ENCODE measurements at places on chromosomes 1 and 21.

- DNase-seq = peak; percentile 30
Observed at GRCh38 chr1:115665319-115666096, 23.7 kb downstream of the VANGL1 start.

DNA sequence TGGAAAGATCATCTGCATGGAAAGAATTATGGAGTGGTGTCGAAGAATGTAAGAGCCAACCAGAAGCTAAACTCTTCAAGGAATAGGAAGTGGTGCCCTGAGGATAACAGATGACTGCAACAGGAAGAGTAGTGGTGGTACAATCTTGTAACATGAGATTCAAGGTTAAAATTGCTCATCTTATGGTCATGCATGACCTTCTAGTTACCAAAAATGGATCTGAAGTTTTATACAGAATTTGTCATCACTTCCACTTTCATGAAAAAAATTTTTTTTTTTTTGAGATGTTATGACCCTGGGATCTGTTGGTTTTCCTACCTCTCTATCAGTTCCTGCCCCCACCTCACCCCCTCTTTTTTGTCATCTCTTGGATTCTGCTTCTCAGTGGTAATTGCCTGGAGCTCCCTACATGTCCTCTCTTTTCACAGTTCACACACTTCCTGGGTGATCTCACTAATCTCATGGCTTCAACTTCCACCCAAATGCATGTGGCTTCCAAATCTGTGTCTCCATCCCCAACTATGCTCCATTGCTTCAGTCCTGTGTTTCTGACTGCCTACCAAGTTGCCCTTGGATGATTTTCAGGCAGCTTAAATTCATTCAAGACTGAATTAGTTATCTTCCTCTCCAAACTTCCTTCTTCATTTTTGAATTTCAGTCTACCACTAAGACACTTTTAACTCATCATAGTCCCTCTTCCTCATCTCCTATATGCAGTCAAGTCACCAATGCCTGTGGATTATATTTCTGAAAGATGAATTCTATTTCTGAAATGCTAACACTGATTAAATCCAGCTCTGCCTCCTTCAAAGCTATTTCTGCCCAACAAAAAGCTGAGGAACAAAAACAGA, 48.4 kb downstream of the SLAMF6 start:
- no peak for DNase-seq

- DNase-seq = no peak
Observed at GRCh38 chr21:38979271-38980121, 173.8 kb downstream of the ETS2 start.

GRCh38 chr1:163265547-163265946, 56.2 kb upstream of the NUF2 start:
- DNase-seq = no peak

- no peak for DNase-seq
Observed at GRCh38 chr1:223429313-223429731, 36.1 kb downstream of the CCDC185 start.

- DNase-seq = no peak
Observed at GRCh38 chr1:68210027-68210426, 22.3 kb downstream of the WLS start.

- DNase-seq = no peak
Observed at GRCh38 chr1:29303201-29304024, 67.1 kb downstream of the PTPRU start.

- DNase-seq = no peak
Observed at GRCh38 chr1:161342821-161343220, 24.9 kb downstream of the CFAP126 start.

GRCh38 chr1:170240409-170240808, 94.7 kb downstream of the NTMT2 start:
- DNase-seq = no peak

DNA sequence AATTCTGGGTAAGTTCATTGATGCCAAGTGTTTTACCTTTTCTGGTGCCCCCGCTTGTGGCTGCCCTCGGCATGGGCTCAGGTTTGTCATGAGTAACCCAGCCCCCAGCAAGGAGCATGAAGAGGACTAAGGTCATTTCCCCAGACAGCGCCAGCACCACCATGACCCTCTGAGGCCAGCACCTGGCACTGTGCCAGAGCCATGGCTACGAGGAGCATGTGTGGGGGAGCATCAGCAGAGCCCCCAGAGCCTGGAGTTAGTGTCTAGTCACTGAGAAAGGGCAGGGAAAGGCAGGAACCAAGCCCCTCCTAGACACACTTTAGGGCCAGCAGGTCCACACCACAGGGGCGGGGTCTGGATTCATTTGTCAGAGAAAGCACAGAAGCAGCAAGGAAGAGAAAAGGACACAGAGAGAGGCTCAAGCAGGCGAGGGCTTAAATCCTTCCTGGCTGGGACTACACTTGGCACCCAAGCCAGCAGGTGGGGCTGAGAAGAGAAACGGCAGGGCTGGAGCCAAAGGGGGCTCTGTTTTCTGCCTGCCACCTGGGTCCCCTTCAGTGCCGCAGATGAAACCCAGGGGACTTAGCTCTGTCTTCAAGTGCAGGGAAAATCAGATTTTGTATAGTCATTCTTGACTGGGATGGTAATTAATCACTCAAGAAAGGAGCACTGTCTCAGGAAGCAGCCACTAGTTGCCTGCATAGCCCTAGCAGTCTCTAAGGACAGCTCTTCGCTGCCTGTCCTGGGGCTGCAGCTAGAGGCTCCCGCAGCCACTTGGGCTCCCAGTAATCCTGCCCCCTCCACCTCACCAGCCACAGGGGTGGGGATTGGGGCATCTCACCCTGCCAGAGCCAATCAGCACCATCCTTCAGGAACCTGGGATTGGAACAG, 79.6 kb upstream of the ZC3H12A start:
- DNase-seq = no peak

- no peak for DNase-seq
Observed at GRCh38 chr1:168372307-168372706, 91.6 kb downstream of the TBX19 start.

GRCh38 chr1:202802998-202803932, 5.0 kb downstream of the KDM5B start:
- DNase-seq = no peak

- no peak for DNase-seq
Observed at GRCh38 chr1:237227476-237227875, 185.5 kb downstream of the RYR2 start.

DNA sequence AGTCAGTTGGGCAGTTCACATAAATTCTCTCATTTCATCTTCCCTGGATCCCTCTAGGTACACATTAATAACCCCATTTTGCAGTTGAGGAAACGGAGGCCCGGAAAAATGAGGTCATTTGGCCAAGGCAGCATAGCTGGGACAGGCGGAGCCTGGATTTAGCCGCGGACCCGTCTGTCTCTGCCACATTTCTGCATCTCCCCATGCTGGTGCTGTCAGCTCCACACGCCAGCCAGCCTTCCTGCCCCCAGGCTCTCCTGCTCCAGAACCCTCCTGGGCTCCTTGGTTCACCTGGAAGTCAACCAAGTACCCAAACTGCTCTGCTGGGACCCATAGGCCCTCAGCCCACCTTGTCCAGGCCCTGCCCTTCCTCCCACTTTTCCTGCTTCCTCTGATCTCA, 7.6 kb downstream of the FOXO6 start:
- DNase-seq = no peak

GRCh38 chr1:53639251-53639763, 99.7 kb downstream of the GLIS1 start:
- no peak for DNase-seq

- no peak for DNase-seq
Observed at GRCh38 chr1:1373051-1373814, 1.8 kb downstream of the AURKAIP1 start.

DNA sequence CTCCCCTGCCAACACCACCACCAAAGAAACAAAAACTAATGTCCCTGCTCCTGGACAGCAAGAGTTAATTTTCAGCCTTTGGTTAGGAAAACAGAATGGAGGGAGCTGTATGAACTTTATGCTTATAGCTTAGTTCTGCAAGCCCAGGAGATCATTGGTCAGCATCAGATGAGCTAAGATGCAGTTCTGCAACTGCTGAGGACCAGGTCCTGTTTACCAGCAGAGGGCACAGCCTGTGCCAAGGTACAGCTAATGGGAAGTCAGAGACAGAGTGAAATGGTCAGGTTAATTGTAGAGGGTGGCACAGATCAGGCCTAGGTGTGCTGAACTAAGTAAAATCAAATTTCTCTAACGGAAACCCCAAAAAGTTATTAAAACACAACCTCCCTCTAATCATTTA, 161.3 kb downstream of the ROR1 start:
- DNase-seq = peak; percentile 27

DNA sequence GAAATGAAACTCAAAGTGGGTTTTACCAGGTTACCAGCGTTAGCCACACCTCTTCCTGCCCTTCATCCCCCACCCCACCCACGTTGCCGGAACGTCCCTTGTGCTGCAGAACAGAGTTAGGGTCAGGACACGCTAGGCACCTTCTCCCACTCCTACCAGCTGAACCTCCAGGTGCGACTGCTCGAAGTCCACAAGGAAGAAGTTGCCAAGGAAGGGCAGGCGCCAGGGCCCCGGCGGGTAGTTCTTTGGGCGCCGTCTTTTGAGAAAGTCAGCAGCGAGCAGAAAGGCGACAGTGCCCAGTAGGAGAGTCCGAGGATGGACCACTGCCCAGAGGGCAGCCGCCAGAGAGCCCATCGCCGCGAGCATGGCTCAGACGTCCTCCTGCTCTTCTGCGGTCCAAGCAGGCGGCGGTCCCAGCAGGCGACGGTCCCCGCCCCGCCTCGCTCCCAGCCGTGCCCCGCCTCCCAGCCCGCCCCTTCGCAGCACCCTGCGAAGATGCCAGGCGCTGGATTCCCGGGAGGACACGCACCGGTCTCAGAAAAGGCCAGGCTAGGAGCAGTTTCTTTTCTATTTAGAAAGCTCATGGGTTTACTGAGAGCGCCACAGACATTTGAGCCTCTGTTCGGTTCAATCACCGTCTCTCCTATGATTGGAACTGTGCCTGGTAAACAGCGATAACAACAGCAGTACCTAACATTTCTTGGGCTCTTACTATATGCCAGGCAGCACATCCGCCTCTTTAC, at the start of gene CYP2J2:
TSS of gene CYP2J2 (minus strand) at position 393 of the 743 bp plus-strand sequence. CDS start at position 366, 27 bp downstream.
- peak; percentile 80 for DNase-seq

GRCh38 chr1:43271186-43272118, 1.7 kb downstream of the TMEM125 start:
- DNase-seq = no peak

GRCh38 chr1:170698301-170699275, 34.7 kb downstream of the PRRX1 start:
- DNase-seq = no peak

- DNase-seq = peak; percentile 90
Observed at GRCh38 chr1:15577691-15578090, 7.2 kb downstream of the AGMAT start.
